ENCODE measurements at places on chromosomes 6 and 20.

DNA sequence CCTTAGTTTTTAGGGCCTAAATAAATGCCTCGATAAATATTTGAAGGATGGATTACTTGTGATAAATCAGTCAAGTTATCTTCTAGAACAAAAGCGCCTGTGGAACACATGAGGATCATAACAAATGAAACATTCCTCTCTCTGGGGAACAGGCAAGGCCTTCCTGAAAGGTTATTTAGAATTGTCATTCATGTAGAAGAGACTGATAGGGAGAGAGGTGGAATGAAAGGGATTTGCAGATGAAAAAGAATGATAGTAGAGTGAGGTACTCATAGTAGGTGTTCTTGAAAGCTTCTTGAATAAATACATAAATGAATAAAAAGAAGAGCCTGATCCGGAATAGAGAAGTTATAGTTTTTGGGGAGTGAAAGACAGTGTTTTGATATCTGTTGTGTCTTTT lies 30.5 kb downstream of the TSPYL4 start:
- DNase-seq, result no peak

DNA sequence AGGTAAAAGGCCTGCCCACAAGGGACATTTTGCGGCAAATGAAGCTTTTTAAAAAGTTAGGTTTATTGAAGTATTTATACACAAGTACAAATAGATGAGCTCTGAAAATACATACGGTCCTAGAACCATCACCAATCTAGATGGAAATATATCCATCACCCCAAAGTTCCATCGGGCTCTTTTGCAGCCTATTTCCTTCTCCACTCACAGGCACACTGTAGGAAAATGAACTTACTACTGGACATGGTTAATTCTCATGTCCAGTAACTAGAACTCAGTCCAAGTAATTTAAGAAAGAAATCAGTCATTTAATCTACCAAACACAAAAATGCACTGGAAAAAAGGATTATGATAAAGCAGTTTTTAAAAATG lies 6.2 kb downstream of the PCNA start:
- no peak for DNase-seq

DNA sequence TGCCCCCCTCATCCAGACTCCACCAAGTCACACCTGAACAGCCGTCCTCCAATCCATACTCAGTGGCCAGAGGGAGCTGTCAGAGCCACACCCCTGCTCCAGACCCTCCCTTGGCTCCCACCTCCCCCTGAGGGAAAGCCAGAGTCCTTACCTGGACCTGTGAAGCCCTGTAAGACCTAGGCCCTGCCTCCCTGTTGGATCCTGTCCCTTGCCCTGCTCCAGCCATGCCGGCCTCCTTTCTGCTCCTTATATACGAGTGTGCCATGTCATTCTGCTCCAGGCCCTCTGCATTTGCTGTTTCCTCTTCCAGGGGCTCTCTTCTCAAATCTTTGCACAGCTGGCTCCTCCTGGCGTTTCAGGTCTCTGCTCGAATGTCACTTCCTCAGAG lies 100.3 kb upstream of the MYL9 start:
- DNase-seq, result no peak

GRCh38 chr6:116156405-116157326 lies 30.7 kb upstream of the COL10A1 start:
- DNase-seq, result no peak

Measured in activated naive CD4-positive, alpha-beta T cell treated with anti-CD3 and anti-CD28 coated beads, Interleukin-2, amount 50 U/mL, for 72 hours (primary cell).